ENCODE measurements at places on chromosomes 2 and 18.

DNA sequence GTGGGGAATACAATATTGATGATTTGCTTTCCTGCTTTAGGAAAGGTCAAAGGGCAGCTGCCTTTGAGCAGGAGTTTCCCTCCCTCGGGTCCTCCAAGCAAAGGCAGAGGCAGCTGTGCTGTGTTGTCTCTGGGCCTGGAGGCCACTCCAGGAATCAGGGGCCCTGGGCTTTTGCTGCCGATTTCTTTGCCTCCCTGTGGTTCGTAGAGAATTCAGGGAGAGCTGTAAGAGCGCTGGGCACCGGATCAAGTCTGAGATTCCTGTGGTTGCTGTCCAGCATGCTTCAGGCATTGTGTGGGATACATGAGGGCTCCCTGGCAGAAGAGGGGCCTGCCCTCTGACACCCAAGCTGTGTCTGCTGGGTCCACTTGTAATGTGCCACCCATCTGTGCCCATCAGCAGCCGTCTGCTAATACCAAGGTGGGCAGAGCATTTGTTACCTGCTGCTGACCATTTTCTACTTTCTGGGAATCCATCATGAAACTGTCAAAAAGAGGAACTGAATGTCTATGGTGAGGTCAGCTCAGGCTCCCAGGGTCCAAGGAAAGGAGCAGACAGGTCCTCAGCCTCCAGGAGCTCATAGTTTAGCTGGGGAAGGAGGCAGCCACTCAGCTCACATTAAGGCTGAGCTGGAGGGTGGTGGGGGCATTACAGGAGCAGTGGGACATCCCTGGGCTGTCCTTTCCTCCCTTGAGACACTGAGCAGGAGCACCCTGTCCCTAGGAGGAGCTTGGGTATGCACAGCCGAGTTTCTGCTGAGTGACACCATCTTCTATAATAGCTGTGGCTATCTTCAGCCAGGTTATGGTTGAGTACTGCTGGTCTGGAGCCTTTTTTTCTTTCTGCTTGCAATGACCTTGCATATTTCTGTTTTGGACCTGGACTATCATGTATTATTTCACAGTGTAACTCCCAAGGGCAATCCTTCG, 68.5 kb downstream of the CTIF start:
- no peaks in the 10 kb centered on the region for H3K36me3 ChIP-seq
- DNase-seq = no peak
- no peak overlapping the region for H3K27ac ChIP-seq
- H3K4me1 ChIP-seq = no peaks in the 10 kb centered on the region
- H3K4me3 ChIP-seq = no peak overlapping the region

- no peaks in the 10 kb centered on the region for H3K27me3 ChIP-seq
- H3K4me3 ChIP-seq = no peak overlapping the region
- no peaks in the 10 kb centered on the region for H3K4me1 ChIP-seq
Observed at GRCh38 chr2:143954844-143955243, 565.1 kb downstream of the ZEB2 start.

GRCh38 chr2:205372141-205372540, 310.2 kb upstream of the NRP2 start:
- H3K4me1 ChIP-seq = peaks cover 4% of the 10 kb centered on the region
- no peak for DNase-seq
- H3K36me3 ChIP-seq = no peaks in the 10 kb centered on the region

- no peaks in the 10 kb centered on the region for H3K27me3 ChIP-seq
- no peak overlapping the region for H3K4me3 ChIP-seq
- no peak for DNase-seq
- no peaks in the 10 kb centered on the region for H3K36me3 ChIP-seq
Observed at GRCh38 chr18:56217406-56217805, 421.0 kb downstream of the TXNL1 start.

DNA sequence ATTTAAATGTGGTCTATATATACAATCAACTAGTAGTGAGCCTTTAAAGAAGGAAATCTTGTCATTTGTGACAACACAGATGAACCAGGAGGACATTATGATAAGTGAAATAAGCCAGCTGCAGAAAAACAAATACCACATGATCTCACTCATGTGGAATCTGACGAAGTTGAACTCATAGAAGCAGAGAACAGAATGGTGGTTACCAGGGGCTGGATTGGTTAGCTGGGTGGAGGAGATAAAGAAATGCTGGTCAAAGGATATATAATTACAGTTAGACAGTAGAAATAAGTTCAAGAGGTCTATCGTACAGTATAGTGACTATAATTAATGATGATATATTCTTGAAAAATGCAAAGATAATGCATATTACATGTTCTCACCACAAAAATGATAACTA, 267.9 kb downstream of the FBXO15 start:
- H3K4me3 ChIP-seq = no peak overlapping the region
- no peak for DNase-seq
- H3K27ac ChIP-seq = no peak overlapping the region
- no peaks in the 10 kb centered on the region for H3K27me3 ChIP-seq
- H3K36me3 ChIP-seq = no peaks in the 10 kb centered on the region

DNA sequence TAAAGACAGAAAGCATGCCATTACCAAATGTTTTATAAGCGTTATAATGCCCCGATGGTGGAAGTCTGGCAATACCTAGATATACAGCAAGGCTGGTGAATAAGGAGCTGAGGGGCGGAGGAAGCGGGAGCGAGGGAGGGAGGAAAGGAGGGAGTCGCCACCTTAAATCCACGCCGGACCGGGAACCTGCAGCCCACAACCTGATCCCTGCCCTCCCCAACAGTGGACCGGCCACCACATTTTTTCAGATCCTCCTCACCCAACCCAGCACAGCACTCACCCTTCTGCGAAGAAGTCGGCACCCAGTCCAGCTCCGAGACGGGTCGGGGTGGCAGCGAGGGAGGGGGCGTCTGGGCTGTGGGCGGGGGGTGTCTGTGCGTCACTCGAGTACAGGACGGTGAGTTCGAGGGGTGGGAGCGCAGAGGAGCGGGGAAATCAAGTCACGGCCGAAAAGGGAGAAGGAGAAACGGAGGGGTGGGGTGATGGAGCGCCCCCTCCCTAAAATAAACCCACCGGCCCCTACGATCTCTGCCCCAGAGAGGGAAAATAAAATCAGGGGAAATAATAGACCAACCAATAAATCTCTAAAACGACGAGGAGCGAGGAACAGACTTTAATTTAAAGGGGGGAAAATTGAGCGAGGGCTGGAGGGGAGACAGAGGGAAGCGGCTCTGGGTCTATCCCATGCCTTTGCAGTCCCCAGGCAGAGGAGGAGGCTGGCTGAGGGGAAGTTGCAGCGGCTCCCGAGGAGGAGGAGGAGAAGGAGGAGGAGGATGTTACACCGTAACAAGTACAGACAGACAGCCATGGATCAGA, 96.5 kb upstream of the SERTAD2 start:
- H3K4me1 ChIP-seq = peaks cover 26% of the 10 kb centered on the region
- H3K36me3 ChIP-seq = no peaks in the 10 kb centered on the region
- H3K27me3 ChIP-seq = peaks cover 3% of the 10 kb centered on the region
- peak overlapping the region; percentile 89 for H3K27ac ChIP-seq

GRCh38 chr2:24886691-24887304, 33.2 kb downstream of the ADCY3 start:
- peaks cover 12% of the 10 kb centered on the region for H3K36me3 ChIP-seq
- DNase-seq = no peak
- peaks cover 12% of the 10 kb centered on the region for H3K4me1 ChIP-seq

GRCh38 chr2:238855891-238856580, 8.2 kb downstream of the TWIST2 start:
- no peak overlapping the region for H3K4me3 ChIP-seq
- no peaks in the 10 kb centered on the region for H3K36me3 ChIP-seq
- H3K27me3 ChIP-seq = peaks cover 40% of the 10 kb centered on the region
- no peaks in the 10 kb centered on the region for H3K4me1 ChIP-seq

- H3K27ac ChIP-seq = no peak overlapping the region
- H3K27me3 ChIP-seq = peaks cover 4% of the 10 kb centered on the region
- no peak overlapping the region for H3K4me3 ChIP-seq
- DNase-seq = no peak
Observed at GRCh38 chr2:176734868-176735267, 465.6 kb downstream of the MTX2 start.

GRCh38 chr2:67046591-67046990, 350.5 kb upstream of the ETAA1 start:
- DNase-seq = no peak
- H3K4me3 ChIP-seq = no peak overlapping the region
- H3K27ac ChIP-seq = no peak overlapping the region
- no peaks in the 10 kb centered on the region for H3K4me1 ChIP-seq
- no peaks in the 10 kb centered on the region for H3K36me3 ChIP-seq
- H3K27me3 ChIP-seq = no peaks in the 10 kb centered on the region

- peak; percentile 3 for DNase-seq
- no peak overlapping the region for H3K4me3 ChIP-seq
- H3K4me1 ChIP-seq = peaks cover 4% of the 10 kb centered on the region
- no peaks in the 10 kb centered on the region for H3K36me3 ChIP-seq
Observed at GRCh38 chr2:100269889-100270288, 52.4 kb downstream of the LONRF2 start.

DNA sequence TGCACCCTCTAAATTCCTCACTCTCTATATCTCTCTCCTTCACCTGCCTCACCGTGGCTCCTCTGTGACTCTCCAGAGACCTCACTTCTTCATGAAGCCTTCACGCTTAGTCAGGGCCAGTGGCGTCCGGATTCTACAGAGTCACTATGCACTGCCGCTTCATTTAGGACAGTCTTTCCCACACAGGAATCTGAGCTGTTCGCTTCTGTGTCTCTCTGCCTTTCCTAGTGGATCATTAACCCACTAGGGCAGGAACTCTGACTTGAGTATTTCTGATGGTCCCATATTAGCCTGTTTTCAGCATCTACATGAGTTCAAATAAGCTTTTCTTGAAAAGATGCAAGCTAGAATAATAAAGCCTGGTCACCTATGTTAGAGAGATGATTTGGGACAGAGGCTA, 180.2 kb upstream of the DOK6 start:
- H3K27ac ChIP-seq = no peak overlapping the region
- no peaks in the 10 kb centered on the region for H3K4me1 ChIP-seq
- no peaks in the 10 kb centered on the region for H3K27me3 ChIP-seq
- H3K4me3 ChIP-seq = no peak overlapping the region
- DNase-seq = no peak

DNA sequence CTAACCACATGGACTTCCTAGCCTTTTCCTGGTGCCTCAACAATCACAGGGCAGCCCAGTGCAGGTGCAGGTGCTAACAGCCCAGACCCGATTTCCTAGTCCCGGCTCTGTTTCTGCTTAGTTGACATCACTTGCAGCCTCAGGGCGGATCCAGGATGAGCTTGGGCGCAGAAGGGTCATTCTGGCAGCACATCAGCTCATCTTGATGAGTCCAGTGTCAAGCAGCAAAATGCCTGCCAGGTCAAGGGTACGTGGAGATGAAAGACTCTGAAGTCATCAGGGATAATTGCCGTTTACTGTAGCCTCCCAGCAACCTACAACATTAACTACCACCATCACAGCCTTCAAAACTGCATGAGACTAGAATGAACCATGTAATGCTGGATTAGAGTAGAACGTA, 39.4 kb upstream of the EFHD1 start:
- H3K4me3 ChIP-seq = no peak overlapping the region
- H3K27me3 ChIP-seq = no peaks in the 10 kb centered on the region
- no peak overlapping the region for H3K27ac ChIP-seq
- no peak for DNase-seq

DNA sequence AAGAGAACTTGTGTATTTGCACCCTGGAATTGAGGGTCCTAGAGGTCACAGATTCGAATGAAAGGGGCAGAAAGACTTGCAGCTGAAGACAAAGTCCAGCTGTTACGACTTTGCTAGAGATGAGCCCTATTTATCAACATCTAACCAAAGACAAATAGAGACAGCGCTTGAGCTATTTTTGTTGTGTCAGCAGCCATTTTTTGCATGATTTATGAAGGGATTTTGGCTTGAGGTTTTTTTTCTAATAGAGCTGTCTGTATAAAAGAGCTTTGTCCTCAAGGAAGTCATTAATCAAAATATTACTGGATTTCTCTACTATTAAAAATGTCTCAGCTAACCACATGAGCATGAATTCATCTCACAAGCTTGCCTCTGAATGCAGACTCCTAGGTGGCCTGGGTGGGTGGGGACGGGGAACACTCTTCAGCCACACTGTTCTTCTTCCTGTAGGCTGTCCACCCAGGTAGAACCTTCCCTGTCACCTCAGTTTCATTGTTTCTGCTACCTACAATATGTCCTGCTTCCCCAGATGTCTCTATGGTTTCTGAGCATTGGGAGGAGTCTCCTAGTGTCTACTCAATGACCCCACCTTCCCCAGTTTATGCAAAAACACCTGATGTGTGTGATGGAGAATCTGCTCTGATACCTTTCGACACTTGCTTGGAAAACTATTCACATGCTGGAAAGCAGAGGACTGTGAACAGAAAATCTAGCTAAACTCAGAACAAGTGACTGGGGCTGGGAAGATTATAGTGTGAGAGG, 7.2 kb upstream of the CD226 start:
- no peaks in the 10 kb centered on the region for H3K27me3 ChIP-seq
- H3K4me3 ChIP-seq = no peak overlapping the region
- H3K36me3 ChIP-seq = peaks cover 20% of the 10 kb centered on the region
- H3K27ac ChIP-seq = no peak overlapping the region
- H3K4me1 ChIP-seq = peaks cover 35% of the 10 kb centered on the region

GRCh38 chr2:240387669-240388358, 47.6 kb upstream of the GPC1 start:
- no peaks in the 10 kb centered on the region for H3K36me3 ChIP-seq
- H3K4me1 ChIP-seq = peaks cover 6% of the 10 kb centered on the region
- peaks cover 14% of the 10 kb centered on the region for H3K27me3 ChIP-seq
- no peak overlapping the region for H3K4me3 ChIP-seq
- no peak for DNase-seq

- no peak overlapping the region for H3K27ac ChIP-seq
- no peaks in the 10 kb centered on the region for H3K36me3 ChIP-seq
Observed at GRCh38 chr2:167783261-167784083, 463.9 kb downstream of the STK39 start.

- no peak for DNase-seq
- peaks cover 8% of the 10 kb centered on the region for H3K4me1 ChIP-seq
- H3K27ac ChIP-seq = no peak overlapping the region
- H3K27me3 ChIP-seq = no peaks in the 10 kb centered on the region
- peaks cover 3% of the 10 kb centered on the region for H3K36me3 ChIP-seq
Observed at GRCh38 chr2:46751897-46752296, 163.7 kb downstream of the MCFD2 start.

GRCh38 chr2:237434866-237435311, 20.9 kb upstream of the COL6A3 start:
- peaks cover 78% of the 10 kb centered on the region for H3K4me1 ChIP-seq
- DNase-seq = peak; percentile 85
- H3K36me3 ChIP-seq = peaks cover 3% of the 10 kb centered on the region

- no peak overlapping the region for H3K27ac ChIP-seq
- H3K27me3 ChIP-seq = no peaks in the 10 kb centered on the region
- H3K4me3 ChIP-seq = no peak overlapping the region
- no peak for DNase-seq
- no peaks in the 10 kb centered on the region for H3K36me3 ChIP-seq
Observed at GRCh38 chr2:33785201-33786106, 186.4 kb upstream of the FAM98A start.

GRCh38 chr18:28995319-28995718, 818.4 kb upstream of the CDH2 start:
- H3K4me1 ChIP-seq = no peaks in the 10 kb centered on the region
- no peak for DNase-seq
- H3K36me3 ChIP-seq = no peaks in the 10 kb centered on the region
- H3K4me3 ChIP-seq = no peak overlapping the region
- no peak overlapping the region for H3K27ac ChIP-seq
